ENCODE measurements at places on chromosomes 5 and 9.

DNA sequence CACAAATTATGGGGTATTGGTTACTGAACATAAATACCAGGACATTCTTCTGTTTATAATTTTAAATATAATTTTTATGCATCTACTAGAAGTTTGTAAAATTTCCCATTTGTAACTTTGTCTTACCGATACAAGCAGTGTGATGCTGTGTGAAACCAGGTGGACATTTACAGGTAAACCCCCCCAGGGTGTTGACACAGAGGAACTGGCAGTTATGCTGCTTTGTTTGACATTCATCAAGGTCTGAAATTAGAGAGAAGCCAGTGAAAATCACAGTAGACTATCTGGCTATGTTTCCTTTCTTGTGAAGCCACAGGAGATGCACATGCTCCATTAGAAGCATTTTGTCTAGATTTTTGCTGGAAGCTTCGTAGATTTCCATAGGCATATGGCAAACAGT is 190.9 kb downstream of the SLC12A2 start:
- DNase-seq, result no peak

DNA sequence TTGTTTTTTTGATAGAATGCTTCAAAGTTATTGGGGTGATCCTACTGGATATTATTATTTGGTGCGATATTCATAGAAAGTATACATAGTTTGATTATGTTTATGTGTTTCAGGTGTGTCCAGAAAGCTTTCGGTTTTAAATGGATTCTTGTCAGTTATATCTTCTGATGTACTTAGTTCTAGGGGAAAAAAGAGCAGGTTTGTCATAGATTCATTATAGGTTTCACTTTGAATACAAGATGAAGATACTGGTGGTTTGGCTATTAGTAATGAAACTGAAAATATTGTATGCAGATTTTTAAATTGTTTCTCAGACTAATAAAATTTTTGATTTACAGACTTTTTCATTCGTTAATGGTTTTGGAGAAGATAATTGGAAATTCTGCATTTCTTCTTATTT is 98.9 kb downstream of the MAN2A1 start:
- no peak for DNase-seq

DNA sequence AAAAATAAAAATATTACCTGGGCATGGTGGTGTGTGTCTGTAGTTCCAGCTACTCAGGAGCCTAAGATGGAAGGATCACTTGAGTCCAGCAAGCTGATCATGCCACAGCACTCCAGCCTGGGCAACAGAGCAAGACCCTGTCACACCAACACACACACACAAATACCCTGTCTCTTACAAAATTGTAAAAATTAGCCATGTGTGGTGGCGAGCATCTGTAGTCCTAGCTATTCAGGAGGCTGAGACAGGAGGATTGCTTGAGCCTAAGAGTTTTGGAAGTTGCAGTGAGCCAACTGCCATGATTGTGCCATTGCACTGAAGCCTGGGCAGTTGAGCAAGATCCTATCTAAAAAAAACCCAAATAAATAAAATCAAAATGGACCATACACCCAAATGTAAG is 32.1 kb upstream of the DENND4C start:
- DNase-seq, result no peak

- DNase-seq, result no peak
These were observed 4.4 kb downstream of the RIMOC1 start for GRCh38 chr5:41908374-41909079.

DNA sequence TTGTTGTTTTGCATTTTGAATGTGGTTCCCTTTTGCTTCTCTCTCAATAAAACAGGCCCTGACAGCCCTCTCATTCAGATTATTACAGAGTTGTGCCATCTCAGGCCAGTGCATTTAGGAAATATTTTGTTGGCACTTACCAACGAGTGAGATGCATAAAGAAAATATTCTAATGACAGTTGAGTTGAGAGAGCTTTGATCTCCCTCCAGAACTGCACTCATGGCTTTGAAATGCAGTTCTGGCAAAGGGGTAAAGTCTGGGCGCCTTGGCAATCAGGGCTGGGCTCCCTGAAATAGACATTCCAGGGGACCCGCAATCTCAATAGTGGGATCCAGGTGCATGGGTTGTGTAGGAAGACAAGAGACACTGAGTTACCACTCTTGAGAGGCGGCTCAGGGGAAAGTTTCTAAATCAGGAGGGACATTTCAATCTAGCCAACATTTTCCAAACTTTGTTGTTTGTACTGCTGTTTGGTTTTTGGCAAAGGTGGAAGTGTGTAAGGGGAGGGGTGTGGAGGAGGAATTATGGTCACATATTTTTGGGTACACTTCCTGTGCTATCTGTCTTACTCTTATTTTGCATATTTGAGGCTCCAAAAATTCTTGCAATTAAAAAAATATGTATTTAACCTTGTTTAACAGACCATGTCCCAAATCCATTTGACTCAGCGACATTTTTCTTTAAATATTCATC is 48.8 kb downstream of the PAPPA start:
- DNase-seq, result no peak
